WTC11 (cell line): ENCODE measurements at places on chromosomes 1 and 21.

- DNase-seq, result no peak
Measured at GRCh38 chr1:230237009-230237370, 170.0 kb downstream of the GALNT2 start.

GRCh38 chr1:25206201-25206600 lies 26.1 kb downstream of the SYF2 start:
- no peak for DNase-seq

DNA sequence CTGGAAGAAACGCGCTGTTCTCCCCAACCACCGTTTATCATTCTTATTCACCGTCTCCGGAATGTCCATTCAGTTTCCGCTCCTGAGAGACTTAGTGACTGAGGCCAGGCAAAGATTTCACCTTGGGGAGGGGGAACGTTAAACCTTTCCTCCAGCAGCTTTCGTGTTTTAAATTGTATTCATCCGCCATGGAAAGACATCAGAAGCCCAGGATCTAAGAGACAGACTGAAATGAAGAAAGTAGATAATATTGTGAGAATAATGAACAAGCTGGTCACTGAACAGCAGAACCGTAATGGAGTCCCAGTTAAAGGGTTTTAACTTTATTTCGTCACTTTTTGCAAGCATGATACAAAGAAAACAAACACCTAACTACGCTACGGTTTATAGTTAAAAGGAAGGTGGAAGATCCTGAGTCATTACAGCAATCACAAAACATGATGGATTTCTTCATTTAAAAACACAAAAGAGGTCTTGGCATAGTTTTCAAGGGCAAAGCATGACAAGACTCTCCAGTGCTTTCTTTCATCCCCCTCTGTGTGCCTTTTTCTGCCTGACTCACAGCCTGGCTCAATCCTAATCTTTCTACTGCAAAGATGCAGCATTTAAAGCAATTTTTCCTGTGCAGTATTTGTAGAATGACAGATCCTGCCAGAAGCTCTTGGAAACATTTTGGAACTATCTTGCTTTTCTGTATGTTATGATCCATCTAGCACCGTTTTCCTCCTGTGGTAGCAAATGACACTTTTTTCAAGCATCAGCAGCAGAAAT lies 722 bp upstream of the SLC19A2 start:
- DNase-seq, result no peak

DNA sequence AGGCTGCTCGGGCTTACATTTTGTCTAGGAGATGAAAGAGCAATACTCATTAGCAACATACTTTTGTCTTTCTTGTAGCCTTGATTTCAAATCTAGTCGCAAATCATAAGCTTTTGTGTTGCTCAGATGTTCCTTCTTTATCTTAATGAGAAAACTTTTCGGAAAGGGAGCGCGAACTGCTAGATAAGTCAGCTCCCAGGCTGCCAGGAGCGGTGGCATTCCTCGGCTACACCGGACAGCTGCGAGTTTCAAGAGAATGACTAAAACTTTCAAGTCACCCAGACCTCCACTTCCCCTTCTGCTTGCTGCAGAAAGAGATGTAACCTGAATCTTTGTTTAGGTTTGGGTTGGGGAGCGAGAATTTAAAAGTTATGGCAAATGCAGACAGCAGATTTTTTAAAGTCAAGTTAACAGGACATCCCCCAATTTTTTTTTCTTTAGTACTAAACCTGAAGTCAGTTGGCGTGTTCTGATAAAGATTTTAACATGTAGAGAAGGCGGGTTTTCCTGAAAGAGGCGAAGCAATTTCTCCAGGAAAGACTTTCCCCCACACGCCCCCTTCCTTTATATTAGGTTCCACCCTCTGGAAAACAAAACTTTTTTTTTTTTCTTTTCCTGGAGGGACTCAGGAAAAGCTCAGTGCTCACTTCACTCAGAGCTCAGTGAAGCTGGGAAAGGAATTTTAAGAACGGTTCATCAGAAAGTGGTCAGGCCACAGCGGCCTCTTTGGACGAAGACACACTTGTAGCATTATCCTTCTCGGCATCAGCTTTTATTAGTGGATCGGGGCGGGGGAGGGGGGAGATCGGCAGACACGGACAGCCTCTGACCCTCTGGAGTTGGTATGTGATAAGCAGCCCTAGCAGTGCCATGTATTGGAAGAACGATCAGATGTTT lies at the start of gene LHX8:
Gene LHX8, plus strand, starts transcription at position 639 of the 897 bp plus-strand sequence. CDS start 2,227 bp downstream, outside the sequence.
- peak; percentile 58 for DNase-seq

DNA sequence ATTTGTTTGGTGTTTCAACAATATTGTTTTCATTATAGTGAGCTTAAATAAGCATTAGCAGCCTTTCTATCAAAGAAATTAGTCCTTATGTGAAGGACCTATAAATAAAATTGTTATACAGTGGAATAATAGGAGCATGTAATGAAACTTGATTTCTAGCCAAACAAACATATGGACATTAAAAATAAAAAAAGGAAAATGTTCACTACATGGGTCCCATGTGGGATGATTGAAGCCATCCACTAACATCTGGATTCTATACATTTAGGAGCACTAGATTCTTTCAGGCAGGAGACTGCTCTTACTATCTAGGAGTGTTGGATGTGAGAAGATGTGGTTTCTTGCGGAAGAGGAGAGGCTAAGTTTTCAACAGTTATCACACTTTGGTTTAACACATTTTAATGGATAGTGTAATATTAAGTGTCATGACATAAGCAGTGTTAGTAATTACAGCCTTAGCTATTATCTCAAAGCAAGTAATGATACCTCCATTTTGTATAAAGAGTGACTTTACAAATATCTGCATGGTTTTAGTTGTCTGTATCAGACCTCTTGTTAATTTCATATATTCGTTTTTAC lies 62.3 kb downstream of the LYPLAL1 start:
- DNase-seq, result no peak

DNA sequence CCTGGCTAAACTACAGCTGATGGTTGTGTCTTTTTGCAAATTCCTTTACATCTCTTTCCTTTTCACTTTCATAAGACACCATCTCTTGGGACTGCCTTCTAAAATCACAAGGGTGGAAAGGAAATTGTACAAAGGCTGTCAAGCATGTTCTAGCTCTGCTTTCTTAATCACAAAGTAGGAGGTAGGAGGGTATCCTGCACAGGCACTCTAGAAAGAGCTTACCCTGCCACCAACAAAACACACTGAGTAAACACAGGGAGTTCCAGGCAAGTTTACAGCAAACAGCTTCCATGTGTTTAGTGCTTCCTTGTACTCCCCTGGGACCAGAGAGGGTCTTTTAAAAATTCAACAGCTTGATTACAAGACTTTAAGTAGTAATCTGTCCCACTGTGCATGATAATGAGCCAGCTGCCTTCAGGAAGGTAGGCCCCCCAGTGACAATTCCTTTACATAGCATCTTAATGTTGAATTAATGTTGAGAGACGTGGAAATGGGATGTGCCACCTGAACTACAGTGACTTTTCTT lies 2.4 kb downstream of the PLPP3 start:
- no peak for DNase-seq

GRCh38 chr1:15700508-15700907 lies 16.4 kb downstream of the PLEKHM2 start:
- no peak for DNase-seq

DNA sequence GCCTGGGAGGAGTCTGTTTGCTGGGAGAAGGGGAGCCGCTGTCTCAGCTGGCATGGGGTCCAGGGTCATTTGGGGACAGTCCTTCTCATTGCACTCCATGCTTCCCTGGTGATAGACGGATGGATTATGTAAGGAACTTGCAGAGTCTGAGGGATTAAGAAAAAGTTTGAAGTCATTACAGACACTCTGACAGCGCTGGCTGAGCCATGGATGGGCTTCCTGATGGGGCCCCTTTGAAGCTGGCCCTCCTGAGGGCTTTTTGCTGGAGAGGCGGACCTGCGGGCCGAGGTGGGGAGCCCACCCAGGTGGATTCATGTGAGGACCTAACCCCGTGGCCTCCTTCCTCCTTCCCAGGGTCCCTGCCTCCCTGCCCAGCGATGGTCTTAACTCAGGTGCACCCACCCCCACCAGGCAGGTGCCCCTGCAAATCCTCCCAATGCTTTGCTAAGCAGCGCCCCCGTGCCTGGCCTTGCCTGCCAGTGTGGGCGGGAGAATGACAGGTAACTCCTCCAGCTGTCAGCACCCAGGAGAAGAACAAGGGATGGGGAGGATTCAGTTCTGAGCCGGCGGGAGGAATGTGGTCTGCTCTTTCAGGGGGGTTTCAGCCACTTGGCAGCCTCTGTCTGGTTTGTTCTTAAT lies 24.2 kb upstream of the C1orf174 start:
- no peak for DNase-seq

- no peak for DNase-seq
Measured at GRCh38 chr1:105122041-105122440, 1372.3 kb downstream of the AMY1C start.

DNA sequence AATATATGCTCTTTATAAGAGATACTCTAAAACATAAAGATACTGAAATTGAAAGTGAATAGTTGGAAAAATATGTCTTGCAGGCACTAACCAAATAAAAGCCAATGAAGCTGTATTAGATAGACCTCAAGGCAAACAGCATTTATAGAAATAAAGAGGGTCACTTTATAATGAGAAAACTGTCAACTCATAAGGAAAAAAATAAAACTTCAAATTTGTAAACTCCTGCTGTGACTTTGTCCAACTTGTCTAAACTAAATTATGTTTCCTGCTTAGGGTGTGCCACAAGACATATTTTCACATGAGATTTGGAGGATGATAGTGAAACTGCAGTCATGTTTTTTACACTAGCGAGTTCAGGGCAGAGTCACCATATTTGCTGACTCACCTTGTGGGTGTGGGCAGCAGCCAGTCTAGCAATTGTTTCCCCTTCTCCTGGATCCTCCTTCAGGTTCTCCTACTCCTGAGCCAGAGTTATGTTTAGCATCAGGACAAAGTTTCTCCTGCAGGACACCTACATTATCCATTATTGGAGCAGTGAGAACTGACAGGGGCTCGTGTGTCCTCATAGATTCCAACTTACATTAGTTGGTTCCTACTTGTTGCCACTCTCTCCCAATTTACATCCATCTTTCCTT lies 43.8 kb downstream of the CD53 start:
- DNase-seq, result no peak

GRCh38 chr1:75742047-75742625 lies 17.6 kb downstream of the ACADM start:
- no peak for DNase-seq

- DNase-seq, result no peak
Measured at GRCh38 chr1:81349194-81349965, 451.4 kb upstream of the ADGRL2 start.

GRCh38 chr1:211420389-211420788 lies 71.6 kb downstream of the RD3 start:
- no peak for DNase-seq
